Melanocyte of skin (primary cell): ENCODE measurements at places on chromosomes 3 and 15. TPM values are rescaled to one million over a fixed set of nuclear protein-coding genes. Genes with fewer than 3 reads are reported as not detected.

The EAF1 gene
- total RNA-seq, result 30.6 and 36.3 TPM in 2 replicates

The GRK7 gene
- total RNA-seq, result not detected in 2 replicates

The CISH gene
- total RNA-seq, result 0.67 and 1.1 TPM in 2 replicates

The HTR3E gene
- total RNA-seq, result not detected in 2 replicates
